Naive B cell (primary cell): ENCODE measurements at places on chromosomes 11 and 22.

DNA sequence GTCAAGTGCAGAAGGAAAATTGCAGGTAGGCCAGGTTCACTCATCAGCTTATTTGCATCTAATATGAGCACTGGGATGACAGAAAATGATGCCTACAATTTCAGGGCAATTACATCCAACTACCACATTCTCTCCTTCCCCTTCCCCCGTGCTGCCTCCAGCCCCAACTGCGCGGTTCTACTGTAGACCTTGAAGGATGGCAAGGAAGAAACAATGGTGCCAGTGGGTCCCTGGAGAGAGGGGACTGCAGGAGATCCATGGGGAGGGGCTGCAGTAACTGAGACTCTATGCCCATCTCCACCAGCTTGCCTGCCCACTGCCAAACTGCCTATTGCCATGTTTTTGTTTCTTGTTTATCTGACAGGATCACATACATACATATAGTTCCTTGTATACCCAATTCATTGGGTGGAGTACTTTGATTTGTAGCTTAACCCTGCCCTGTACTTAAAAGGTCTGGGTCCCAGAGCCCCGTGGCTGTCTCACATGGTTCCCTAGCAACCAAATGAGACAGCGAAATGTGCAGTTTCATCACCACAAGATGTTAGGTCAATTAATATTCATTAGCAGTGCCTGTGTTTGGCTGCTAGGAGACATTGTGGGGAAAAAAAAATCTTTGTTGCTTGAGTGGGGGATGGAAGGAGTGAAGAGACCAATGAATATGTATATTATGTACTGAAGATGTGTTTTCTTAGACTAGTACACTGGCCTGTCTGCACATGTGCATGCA, 253.5 kb upstream of the PLET1 start:
- no peak for DNase-seq

DNA sequence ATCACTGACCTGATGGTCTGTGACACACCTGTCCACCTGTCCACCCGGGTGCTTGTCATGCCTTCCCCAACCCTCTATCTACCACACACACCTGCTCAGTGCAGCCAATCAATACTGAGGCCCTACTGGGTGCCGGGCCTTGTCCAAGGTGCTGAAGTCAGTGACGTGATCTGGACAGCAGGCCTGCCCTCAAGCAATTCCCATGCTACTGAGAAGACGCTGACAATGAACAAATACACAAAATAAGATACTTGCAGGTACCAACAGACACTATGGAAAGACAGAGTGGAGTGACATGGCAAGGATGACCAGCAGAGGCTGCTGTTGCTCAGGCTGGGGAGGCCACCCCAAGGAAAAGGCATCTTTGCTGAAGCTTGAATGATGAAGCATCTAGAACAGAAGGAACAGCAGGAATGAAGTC, 21.2 kb downstream of the PLAAT3 start:
- DNase-seq: no peak

DNA sequence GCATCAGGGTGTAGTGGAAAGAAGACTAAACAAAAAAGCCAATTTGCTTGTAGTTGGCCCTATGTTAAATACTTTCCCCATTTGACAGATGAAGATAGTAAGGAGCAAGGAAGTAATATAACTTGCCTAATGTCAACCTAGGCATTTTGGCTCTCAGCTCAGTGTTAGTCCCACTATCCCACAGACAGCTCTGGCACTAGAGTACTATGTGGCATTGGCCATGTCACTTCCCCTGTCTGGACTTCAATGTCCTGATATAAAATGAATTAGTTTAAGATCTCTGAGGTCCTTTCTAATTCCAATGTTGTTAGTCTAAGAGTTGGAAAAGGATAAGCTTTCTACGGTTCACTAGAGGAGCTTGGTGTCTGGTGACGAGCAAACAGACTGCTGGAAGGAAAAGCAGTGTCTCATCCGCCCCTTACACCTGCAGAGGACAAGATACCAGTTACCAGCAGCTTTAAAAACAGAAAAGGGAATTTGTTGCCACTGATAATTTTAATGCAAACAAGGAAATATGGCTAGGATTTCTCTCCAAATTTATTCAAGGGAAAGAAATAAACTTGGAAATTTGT, 92.5 kb downstream of the RELT start:
- DNase-seq: no peak

GRCh38 chr11:105582497-105582896, 27.4 kb upstream of the GRIA4 start:
- no peak for DNase-seq

GRCh38 chr22:29011240-29012100, 50.2 kb downstream of the C22orf31 start:
- no peak for DNase-seq
